Osteoblast (primary cell): ENCODE measurements at places on chromosomes 3 and 15. TPM values are rescaled to one million over a fixed set of nuclear protein-coding genes. Genes with fewer than 3 reads are reported as not detected.

Gene GOLGA6A
- under 0.01 TPM in 1 of 2 replicates, not detected in the other for total RNA-seq

Gene LRRC34
- total RNA-seq, result 2.2 and 2.4 TPM in 2 replicates

Gene CPN2
- total RNA-seq, result under 0.01 and 0.29 TPM in 2 replicates

Gene SCAPER
- total RNA-seq, result 8.3 and 10.6 TPM in 2 replicates

Gene CFAP91
- total RNA-seq, result 0.36 and 0.59 TPM in 2 replicates

Gene ITIH4
- total RNA-seq, result 2.5 and 3.5 TPM in 2 replicates

Gene MUC20
- 0.36 and 1.2 TPM in 2 replicates for total RNA-seq
